Hematopoietic multipotent progenitor cell treated with erythropoietin and hydrocortisone succinate and interleukin-3 and kit ligand, for 4 days (in vitro differentiated cells): ENCODE measurements at places on chromosomes 4 and X.

DNA sequence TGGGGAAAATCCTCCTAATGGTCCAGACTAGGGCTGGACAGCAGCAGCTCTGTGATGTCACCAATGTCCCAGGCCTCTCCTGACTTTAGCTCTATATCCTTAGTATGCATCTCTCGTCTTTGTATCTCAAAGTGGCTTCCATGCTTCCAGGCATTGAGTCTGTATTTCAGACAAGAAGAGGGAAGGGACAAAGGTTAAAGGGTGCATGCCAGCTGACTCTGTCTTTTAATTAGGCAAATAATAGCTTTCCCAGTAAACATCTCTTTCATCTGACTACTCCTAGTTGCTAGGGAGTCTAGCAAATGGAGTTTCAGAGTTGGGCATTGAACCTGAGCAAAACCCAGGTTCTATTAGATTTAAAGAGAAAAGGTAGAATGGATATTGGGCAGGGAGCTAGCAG lies 5.4 kb downstream of the FAM47E start:
- no peak for DNase-seq

DNA sequence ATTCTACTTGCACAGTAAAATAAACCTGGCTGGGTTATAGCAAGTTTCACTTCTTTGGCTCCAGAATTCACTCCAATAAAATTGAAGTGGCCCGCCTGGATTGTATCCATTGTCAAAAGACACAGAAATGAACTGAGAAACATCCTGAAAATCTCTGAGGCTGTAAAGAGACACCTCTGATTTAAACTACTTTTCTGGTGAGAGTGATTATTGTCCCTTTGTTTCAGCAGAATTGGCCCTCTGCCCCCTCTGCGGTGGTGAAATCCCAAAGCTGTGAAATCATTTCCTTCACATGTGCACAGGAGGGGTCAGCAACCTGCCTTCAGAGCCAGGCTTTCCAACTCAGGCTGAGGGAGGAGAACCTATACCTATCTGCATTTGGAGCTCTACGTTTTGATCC lies 23.0 kb downstream of the GAB3 start:
- DNase-seq = no peak

DNA sequence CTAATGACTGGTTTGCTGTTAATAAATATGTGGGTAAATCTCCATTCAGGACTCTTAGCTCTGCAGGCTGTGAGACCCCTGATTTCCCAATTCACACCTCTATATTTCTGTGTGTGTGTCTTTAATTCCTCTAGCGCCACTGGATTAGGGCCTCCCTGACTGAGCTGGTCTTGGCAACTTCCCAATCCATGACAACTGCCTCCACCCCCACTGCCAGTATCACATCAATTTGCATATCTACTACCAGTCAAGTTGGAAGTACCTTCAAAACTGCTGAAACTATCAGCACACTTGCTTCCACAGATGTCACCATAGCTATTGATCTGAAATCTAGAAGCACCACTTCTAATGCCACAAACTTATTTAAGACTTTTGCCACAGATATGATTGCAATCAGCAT lies 27.6 kb downstream of the OPRPN start:
- no peak for DNase-seq

- peak; percentile 73 for DNase-seq
Measured at GRCh38 chrX:9942086-9942485, 25.1 kb upstream of the CLDN34 start.

DNA sequence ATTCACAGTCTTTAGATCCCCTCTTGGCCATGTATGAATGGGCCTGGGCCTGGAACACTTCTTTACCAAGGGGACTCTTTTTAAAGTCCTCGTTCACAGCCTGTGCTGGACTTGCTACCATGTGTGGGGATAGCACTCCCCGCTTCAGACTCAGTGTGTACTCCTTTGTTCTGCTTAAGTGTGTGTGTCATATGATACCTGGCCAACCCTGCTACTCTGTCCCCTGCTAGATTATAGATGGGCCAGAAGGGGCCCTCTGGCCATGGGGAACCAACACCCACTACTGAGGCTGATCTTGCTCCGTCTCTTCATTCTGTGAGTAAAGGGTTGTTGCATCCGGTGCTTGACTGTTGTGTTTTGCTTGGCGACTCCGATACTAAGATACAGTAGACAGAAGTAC lies 8.0 kb downstream of the CCDC110 start:
- no peak for DNase-seq

- DNase-seq = peak; percentile 24
Measured at GRCh38 chr4:96993560-96993959, 1149.7 kb downstream of the STPG2 start.

- no peak for DNase-seq
Measured at GRCh38 chrX:39199429-39199828, 398.2 kb downstream of the MID1IP1 start.

- DNase-seq = peak; percentile 28
Measured at GRCh38 chrX:150363561-150364346, 637 bp downstream of the MAMLD1 start.

DNA sequence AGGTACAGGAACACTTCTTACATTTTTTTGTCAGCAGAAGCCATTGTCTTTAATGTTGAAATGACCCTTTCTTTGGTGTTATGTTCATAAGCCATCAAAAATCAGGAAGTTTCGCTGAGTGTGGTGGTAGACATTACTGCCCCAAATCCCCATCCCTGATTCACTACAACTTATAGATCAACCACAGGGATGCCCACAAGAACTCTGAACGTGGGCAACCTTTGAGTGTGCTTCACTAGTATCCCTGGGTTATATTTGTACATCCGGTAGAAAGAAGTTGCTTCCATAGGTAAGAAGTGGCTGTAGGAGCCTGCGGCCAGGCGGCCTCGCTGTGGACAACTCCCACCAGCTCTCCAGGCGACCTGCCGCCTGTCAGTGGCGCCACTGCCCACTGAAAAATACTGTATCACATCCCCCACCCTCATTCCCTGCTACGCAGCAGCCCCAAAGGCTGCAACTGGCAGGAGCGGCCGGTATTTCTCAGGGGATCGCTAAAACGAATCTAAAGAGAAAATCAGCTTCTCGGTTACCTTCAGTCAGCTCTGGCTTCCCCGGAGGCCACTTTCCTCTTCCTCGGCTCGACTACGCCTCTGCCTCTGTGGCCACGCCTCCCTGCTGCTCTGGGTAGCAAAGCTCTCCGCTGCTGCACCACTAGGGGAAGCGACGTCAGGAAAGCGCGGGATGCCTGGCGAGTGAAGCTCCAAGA lies 13.9 kb upstream of the ETDC start:
- DNase-seq = peak; percentile 66

DNA sequence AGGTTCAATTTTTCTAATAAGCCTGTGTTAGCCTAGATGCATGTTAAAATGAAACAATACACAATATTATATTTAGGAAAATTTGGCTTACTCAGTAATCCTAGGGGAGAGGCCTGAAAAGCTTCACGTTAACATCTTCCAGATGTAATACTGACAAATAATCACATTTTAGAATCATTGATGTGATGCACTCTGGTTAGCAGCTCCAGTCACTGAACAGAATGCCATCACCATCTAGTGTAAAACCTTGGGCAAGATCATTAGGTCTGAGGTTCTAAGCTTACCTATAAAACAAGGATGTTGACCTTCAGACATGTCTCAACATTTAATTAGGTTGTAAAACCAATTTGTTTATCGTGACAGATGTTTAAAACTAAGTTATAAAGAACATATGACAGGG lies 1704.8 kb downstream of the STIM2 start:
- DNase-seq = no peak

GRCh38 chr4:51906167-51906958 lies 63.4 kb downstream of the DCUN1D4 start:
- peak; percentile 78 for DNase-seq

GRCh38 chrX:21699136-21699535 lies 41.0 kb upstream of the KLHL34 start:
- DNase-seq = no peak

DNA sequence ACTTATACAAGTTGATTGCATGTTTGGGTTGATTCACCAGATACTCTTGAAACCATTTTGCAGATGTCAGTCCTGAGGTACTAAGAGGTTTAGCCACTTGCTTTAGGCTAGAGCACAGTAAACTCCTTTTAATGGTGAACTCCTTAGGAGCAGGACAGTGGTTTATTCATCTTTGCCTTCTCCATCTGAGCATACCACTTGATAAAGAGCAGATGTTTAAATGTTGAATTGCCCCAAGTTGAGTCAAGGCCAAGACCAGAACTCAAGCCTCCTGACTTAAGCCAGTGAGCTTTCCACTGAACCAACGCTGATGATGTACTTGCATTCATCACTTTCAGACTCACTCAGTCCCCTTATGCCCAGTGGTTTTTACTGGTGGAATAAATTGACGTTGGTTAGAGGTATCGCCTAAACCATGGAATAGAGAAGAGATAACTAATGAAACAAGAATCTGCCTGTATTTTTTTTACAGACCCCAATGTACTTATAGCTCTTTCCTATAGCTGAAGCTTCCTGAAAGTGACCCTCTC lies 7.5 kb downstream of the DAPP1 start:
- no peak for DNase-seq

- DNase-seq = no peak
Measured at GRCh38 chr4:102586002-102586643, 85.0 kb downstream of the NFKB1 start.

DNA sequence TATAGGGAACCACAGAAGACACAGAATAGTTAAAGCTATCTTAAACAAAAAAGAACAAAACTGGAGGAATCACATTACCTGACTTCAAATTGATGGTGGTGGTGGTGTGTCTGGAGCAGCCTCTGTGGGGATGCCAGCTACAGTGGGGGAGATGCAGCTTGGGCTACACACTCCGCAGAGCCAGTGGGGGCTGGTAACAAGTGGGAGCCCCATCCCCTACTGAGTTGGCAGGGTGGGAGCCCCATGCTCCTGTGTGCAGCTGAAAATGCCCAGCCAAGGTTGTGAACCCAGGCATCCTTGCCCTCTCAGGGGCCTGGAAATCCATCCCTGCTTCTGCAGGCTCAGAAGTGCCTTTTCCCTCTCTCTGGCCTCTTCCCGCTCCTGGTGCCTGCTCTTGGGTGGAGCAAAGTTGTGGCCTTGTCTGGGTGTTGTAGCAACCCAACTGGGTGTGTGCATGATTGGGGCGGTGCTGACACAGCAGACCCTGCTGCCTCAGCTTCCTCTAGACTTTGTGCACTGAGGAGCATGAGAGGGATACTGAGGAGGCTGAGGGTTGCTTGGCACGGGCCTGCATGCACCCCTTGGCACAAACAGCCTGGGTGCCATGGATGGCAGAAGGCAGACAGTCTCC lies 38.9 kb downstream of the SH3BGRL start:
- DNase-seq = no peak

GRCh38 chr4:29278585-29278984 lies 1441.6 kb upstream of the PCDH7 start:
- no peak for DNase-seq

DNA sequence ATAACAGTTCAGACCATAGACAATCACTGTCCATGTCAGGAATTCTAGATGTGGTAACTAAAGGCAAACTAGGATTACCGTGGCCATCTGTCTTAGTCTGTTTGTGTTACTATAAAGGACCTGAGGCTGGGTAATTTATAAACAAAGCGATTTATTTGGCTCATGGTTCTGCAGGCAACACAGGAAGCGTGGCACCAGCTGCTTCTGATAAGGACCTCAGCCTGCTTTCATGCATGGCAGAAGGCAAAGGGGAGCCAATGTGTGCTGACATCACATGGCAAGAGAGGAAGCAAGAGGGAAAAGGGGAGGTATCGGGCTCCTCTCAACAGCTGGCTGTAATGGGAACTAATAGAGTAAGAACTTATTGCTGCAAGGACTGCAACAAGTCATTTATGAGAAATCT lies 376.7 kb downstream of the GPM6A start:
- DNase-seq = peak; percentile 92

DNA sequence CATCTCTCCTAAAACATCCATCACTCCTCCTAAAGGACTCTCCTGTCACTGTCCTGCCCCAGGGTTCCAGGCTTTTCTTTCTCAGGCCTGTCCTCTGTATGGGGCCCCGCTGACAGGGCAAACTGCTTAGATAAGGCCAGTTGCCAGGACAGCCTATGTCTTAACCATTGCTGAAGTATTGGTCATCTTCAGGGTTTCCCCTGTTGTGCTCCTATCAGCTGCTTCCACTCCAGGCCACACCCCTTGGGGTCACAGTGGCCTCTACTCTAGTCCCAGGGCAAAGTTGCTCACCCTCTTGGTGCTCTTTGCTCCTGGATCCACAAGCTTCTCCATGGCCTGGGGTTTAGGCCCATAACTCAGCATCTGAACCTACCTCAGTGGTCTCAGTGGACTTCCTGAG lies 138.0 kb upstream of the PJA1 start:
- DNase-seq = no peak

DNA sequence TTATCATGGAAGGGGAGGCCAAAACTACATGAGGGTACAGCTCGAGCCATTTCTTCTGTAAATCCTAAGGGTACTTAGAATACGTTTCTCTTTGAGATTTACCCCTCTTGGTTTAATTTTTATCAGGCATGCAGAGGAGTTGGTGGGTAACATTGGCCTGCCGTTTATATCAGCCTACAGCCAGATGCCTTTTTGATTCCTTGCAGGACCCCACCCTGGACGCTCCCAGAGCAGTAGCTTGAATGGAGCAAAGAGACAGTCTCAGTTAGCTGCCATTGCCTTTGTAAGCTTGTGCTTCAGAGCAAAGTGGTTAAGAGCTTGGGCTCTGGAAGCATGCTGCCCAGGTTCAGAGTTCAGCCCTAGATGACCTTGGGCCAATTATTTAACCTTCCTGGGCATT lies 9.0 kb downstream of the DOCK11 start:
- peak; percentile 81 for DNase-seq

DNA sequence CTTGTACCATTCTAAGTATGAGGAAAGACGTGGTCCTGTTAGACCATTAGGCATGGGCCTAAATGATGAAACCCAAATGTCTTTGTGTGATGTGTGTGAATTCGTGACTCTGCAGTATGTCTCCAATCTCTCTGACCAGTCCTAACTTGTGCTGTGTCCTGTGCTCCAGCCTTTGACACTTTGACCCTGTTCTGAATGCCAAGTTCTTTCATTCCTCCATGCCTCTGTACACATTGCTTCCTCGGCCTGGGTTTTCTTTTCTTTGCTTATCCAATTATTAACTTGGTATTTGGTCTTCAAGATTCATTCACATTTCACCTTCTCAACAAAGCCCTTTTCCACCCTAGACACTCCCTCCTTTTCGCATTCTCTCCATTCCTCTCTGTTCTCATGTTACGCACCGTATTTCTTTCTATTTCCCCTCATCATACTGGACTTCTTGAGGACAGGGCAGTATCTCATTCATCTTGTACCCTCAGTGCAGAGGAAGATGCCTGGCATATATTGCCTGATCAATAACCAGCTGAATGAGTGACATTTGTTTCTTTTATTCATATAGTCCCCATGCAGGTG lies 138.7 kb downstream of the F11 start:
- DNase-seq = no peak
